ENCODE measurements at places on chromosomes 2 and 18.

GRCh38 chr2:85132834-85133637 is at the start of gene TCF7L1:
Gene TCF7L1, plus strand, starts transcription at chr2:85133392. Its CDS starts 293 bp downstream, at chr2:85133685.
- peak; percentile 94 for DNase-seq

- DNase-seq, result no peak
Measured at GRCh38 chr18:60980422-60981005, 352.7 kb upstream of the CDH20 start.

- no peak for DNase-seq
Measured at GRCh38 chr2:60899892-60900249, 18.5 kb downstream of the REL start.

DNA sequence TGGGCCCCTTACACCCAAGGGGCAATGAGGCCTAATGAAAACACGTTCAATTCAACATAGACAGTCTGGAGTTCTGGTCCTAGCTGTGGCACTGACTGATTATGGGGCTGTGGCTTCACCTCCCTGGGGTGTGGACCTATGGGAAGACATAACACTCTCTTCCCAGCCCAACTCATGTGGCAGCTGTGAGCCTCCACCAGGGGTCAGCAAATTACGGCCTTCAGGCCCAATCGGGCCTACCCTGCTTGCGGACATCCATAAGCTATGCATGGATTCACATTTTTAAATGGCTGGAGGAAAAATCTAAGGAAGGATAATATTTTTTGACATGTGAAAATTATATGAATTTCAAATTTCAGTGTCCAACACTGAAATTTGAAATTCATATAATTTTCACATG is 101.3 kb downstream of the LOXHD1 start:
- peak; percentile 28 for DNase-seq

GRCh38 chr2:69576880-69577279 is 66.7 kb downstream of the AAK1 start:
- no peak for DNase-seq

GRCh38 chr2:162072181-162072702 is 1.8 kb downstream of the DPP4 start:
- DNase-seq, result peak; percentile 29

GRCh38 chr2:170929686-170930050 is 615 bp downstream of the GORASP2 start:
- DNase-seq, result peak; percentile 56

All from HuH-7.5 (cell line).